ENCODE measurements at places on chromosomes 7 and 10.

DNA sequence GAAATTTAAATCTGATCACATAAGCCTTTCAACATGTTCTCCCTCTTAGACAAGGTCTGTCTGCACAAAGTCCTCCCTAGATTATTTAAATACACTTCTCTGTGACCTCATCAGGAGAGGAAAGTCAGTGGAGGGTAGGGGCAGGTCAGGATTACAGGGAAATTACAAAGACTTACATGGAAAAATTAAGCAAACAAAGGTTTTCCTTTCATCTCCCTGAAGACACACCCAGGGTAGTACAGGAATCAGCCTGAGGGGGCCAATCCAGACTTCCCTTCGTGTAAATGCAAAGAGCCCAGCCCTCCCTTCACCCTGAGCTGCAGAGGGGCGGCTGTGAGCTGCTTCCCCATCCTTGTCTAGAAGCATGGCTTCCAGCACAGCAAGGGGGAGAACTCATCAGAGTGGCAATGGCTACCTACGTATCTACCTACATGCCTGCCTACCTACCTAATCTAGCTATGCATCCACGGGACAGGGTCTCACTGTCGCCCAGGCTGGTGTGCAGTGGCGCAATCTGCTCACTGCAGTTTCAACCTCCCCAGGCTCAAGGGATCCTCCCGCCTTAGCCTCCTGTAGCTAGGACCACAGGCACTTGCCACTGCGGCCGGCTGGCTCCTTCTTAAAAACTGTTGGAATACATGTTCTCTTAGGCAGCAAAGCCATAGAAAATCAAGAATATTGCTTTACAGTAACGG, 33.2 kb downstream of the PITRM1 start:
- no peak for DNase-seq

GRCh38 chr7:130750755-130751154, 16.7 kb upstream of the KLF14 start:
- no peak for DNase-seq

DNA sequence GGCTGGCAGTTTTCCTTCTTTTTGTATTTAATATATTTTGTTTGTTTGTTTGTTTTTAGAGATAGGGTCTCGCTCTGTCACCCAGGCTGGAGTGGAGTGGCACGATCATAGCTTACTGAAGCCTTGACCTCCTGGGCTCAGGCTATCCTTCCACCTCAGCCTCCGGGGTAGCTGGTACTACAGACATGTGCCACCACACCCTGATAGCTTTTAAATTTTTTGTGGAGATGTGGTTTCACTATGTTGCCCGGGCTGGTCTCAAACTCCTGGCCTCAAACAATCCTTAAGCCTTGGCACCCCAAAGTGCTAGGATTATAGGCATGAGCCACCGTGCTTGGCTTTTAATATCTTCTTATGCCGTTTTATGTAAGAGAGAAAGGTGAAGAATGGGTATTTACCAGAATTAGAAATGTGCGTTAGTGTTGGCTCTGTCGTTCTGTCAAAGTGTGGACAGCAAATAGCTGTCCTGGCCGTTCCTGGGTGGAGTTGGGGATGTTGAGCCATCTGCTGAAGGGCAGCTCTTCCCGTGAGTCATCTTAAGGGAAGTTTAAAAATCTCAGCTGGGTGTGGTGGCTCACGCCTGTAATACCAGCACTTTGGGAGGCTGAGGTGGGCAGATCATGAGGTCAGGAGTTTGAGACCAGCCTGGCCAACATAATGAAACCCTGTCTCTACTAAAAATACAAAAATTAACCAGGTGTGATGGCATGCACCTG, 14.8 kb downstream of the OGDH start:
- no peak for DNase-seq

DNA sequence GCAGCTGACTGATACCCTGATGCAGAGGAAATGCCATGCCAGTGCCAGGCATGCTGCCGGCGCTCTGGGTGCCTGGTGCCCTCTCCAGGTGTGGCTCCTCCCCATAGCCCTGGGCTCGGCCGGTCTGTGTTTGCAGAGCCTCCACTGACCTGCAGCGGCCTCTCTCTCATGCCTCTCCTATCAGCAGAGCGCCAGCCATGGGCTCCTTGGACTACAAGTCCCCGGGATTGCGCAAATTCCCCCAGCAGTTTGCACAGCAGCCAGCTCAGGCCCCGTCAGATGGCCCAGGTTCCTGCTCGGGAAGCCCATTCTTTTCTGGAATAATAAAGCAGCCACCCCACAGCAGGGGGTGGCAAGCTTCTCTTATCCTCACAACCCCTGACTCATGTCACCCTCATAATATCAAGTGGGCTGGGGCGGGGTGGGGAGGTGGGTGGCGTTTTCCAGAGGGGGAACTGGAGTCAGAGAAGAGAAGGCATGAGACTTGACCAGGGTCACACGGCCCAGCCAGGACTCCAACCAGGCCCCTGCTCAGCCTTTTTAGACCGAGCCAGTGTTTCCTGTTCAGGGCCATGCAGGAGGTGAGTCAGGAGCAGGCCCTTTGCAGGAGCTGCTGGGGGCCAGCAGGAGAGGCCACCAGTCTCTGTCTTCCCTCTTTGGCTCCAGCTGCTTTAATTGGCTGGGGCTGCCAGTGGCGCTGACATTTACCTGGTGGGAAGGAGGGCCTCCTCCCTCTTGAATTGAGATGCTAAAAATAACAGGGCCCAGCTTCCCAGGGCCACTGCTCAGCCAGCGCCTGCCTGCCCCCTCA, 58.6 kb downstream of the ZMIZ1 start:
- DNase-seq: no peak

DNA sequence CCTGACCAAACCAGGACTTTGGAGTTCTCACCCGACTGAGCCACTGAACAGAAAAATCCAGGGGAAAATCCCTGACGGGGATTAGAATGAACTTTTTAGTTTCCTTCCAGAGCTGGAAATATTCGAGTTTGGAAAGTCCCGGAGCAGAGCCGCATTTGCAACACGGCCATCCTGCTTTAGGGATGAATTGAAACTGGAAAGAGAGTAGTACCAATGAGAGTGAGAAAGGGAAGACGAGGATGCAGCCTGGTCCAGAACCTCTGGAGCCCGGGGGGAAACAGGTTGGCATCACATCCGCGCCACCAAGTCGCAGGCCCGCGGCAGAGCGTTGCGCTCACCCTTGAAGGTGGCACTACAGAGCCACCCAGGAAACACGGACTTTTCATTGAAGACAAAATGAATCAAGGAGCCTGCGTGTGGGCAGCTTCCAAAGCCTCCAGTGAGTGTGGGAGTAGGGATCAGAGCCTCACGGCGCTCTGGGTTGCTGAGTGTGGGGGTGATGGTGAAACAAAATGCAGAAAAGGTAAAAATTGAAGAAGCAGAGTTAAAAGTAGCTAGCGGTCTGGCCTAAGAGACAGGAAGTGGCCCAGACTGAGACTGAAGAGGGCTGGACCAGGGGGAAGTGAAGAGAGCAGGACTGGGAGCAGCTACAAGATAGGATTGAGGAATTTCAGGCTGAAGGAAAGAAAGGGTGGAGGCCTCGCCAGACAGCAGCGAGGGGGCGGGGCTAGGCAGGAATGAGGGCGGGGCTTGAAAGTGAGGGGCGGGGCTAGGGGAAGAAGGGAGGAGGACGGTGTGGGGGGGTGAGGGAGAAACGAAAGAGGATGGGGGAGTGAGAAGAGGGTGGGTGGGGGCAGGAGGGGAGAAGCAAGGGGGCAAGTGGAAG, 1.8 kb downstream of the SMURF1 start:
- no peak for DNase-seq

GRCh38 chr7:101628522-101628921, 574 bp downstream of the MYL10 start:
- no peak for DNase-seq

DNA sequence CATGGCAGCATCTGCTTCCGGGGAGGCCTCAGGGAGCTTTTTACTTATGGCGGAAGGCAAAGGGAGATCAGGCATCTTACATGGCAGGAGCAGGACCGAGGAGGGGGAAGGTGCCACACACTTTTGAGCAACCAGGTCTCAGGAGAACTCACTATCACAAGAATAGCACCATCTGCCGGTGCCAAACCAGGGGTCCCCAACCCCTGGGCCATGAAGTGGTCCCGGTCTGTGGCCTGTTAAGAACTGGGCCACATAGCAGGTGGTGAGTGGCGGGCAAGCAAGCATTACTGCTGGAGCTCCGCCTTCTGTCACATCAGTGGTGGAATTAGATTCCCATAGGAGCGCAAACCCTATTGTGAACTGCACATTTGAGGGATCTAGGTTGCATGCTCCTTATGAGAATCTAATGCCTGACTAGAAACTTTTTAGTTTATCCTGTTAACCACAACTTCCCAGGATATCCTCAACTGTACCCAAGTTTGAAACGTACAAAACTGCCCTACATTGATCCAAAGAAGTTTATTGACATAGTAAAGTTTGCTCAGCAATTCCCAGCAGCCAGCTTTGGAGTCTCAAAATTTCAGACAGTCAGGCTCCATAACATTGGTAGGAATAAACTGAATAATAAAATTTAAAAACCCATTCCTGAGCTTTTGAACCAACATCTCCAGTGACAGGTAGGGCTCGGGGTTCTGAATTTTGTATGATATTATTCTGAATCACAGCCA, 228.4 kb upstream of the TAC1 start:
- DNase-seq: no peak

DNA sequence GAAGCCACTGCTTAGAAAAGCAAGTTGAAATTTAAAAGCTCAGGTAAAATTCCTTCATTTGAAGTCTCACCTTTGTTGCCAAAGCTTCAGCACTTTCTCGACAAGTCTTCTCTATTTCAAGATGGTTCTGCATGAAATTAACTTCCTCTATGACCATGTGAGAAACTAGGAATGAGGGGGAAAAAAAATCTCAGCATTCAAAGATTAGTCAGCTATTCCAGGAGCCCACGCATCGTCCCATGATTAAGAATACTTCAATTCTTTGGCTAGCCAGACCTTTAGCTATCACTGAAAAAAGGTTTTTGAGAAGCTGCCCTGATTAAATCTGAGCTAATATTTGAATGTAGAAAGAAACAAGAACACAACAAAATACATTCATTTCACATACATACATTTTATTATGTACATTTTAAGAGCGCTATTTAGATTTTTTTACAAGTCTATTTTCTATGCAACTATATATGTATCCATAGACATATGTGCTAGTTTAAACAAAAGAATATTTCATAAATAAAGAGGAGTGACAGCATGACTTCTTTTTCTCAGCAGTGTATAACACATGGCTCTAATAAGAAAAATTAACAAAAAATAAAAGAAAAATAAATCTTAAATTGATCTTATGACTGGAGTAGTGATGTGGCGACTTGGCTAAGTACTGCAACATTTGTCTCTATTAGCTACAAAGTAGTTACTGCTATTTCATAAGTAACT, 44.8 kb downstream of the SHTN1 start:
- no peak for DNase-seq
